ENCODE measurements at places on chromosomes 6 and 20.

DNA sequence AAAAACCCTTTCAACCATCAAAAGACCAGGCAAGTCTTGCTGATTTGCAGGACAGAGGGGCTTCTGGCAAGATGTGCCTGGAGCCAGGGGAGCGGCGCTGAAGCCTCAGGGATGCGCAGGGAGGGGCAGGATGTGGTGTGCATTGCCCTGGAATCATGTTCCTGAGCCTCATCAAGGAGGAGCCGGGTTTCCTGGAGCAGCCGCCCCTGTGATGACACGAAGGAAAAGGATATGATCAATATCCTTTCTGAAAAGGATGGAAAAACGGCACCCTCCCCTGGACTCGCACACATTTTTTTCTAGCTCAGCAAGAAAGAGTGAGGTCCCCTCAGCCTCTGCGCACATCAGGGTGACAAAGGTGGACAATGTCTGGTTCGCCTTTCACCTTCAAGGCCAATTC lies 173.1 kb upstream of the SSTR4 start:
- no peak for DNase-seq

DNA sequence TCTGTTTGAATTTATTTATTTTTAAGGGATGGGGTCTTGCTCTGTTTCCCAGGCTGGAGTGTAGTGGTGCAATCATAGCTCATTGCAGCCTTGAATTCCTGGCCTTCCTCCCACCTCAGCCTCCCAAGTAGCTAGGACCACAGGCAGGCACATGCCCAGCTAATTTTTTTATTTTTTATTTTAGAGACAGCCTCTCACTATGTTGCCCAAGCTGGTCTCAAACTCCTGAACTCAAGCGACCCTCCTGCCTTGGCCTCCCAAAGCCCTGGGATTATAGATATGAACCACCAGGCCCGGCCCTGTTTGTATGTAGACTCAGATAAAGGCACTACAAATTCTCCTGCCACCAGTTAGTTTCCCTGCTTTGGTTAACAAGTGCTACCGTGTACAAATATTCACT lies 142.9 kb upstream of the SOX4 start:
- no peak for DNase-seq

DNA sequence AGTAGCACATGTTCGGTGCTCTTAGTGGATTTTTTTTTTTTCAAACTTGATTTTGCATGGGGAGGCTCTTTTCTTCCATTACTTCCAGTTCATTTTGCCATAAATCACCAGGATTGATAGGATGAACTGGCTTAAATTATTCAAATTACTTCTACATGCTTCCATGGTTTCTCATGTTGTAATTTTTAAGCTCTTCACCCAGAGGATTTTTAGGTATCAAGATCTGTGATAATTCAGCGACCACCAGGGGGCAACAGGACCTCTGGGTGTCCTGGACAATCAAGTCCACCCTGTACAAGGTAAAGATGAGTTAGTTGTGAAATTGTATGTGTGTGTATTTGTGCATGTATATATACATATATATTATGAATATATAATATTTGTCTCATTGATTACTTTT lies 4.2 kb upstream of the EPHA7 start:
- DNase-seq, result peak; percentile 80

DNA sequence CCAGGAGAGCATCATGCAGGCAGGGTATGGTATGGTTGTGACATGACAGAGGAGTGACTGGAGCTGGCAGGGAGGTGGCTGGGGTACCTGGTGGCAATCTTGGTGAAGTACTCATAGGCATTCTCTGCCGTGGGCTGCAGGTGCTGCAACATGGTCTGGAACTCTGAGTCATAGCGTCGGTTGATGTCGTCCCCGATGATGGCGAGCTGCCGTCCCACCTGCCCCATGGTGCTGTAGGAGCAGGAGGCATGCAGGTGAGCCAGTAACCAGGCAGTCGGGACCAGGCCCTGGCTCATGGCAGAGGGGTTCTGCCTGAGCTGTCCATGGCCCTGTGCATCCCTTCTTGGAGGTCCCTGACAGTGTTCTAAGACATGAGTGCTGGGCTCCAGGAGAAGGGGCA lies 4.9 kb downstream of the BAK1 start:
- DNase-seq, result no peak

DNA sequence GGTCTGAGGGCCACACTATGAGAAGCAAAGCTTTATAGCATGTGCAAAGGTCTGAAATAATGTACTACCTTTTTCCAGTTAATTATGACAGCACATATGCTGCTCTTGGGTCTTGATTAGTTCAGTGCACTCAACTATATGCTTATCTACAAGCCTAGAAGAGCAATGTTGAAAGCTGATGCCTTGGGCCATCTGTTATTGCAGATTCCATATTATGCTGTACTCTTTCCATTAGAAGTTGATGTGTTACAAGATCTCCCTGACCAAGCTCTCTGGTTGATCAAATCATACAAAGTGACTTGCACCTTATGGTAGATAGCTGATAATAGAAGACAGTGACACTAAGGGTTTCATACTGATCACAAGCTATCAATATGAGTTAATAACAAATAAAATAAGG lies 327.3 kb downstream of the FRK start:
- DNase-seq, result no peak

DNA sequence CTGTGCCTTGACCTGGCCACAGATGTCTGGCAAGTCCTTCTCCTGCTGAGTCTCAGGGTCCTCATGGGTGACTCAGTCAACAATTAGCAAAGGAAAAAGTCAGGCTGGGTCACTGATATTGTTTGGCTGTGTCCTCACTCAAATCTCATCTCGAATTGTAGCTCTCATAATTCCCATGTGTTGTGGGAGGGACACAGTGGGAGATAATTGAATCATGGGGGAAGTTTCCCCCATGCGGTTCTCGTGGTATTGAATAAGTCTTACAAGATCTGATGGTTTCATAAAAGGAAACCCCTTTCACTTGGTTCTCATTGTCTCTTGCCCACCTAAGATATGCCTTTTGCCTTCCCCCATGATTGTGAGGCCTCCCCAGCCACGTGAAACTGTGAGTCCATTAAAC lies 45.7 kb downstream of the PREX1 start:
- no peak for DNase-seq

GRCh38 chr6:6590530-6590929 lies 2.0 kb downstream of the LY86 start:
- no peak for DNase-seq

Measured in stomach (tissue), 19 donors.